ENCODE measurements at places on chromosomes 11 and 22.

GRCh38 chr11:108786281-108786990 lies 121.6 kb downstream of the DDX10 start:
- DNase-seq = no peak

DNA sequence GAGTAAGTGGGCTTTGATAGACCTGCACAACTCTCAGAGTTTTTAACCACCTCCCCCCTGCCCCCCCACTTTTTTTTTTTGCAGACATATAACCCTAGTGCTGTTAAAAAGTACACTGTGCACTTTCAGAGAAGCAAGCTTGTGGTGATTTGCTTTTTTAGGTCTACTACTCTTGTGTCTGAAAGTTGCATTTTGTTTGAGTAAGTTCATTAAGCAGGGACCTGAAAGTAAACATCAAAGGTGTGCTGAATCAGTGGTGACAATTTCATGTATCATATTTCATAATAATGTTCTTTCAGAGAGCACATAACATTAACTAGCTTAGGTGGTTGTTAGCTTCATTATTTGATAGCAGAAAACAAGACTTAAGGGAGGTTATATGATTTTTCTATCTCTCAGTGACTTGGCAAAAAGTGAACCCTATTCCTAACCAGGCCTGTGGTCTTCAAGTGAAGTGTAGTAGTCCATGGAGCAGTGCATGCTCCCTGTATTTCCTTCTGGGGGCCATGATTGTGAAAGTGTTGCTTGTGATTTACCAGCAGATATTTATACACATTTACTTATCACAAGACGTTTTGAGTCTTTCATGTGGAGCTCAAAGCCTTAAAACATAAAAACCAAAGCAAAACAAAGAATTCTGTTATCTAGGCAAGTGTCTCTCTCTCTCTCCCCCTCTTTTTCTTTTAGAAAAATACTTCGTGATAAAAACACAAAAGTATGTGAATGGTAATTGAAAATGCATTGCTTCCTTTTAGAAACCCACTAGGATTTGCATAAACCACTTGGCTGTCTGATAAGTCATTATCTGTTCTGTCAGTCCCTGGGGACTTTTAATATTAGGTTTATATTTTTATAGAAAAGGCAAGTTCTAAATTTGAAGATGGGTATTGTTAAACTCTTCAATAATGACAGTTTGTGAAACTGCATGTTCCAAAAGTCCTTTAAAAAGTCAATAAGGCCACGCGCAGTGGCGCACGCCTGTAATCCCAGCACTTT lies 7.5 kb upstream of the RAG2 start:
- DNase-seq = no peak

GRCh38 chr11:61095021-61095420 lies 7.3 kb upstream of the CD5 start:
- DNase-seq = no peak

GRCh38 chr11:24357620-24358410 lies 139.0 kb upstream of the LUZP2 start:
- no peak for DNase-seq

DNA sequence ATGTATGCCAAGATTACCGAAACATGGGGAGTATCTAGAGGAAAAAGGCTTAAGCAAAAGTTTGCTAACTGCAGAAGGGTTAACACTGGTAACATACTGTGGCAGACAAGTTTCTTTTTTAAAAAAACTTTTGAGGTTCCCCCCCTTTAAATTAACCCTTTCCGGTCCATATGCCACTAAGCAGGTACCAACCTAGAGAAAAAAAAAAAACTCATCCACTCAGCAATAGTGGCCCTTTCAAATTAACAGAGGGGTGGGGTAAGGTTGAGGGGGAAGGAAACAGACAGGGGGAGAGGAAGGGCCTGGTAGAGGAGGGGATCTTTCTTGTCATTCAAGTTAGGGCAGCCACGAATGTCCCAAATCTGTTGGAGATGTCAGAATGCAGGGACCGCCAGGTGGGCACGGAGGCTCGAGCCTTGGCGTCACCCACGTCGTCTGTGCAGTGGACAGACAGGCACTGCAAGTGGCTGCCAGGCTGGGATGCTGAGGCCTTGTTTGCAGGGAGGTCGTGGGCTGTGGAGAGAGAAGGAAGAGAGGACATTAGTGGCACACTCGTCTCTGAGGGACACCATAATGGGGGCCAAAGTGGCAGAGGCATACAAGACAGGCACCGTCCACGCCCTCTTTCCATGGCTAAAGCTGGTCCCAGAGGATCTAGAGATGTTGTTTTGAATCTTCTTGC lies 50.8 kb downstream of the MN1 start:
- DNase-seq = no peak

- DNase-seq = no peak
These were observed 13.7 kb downstream of the ARAP1 start for GRCh38 chr11:72738199-72739141.

DNA sequence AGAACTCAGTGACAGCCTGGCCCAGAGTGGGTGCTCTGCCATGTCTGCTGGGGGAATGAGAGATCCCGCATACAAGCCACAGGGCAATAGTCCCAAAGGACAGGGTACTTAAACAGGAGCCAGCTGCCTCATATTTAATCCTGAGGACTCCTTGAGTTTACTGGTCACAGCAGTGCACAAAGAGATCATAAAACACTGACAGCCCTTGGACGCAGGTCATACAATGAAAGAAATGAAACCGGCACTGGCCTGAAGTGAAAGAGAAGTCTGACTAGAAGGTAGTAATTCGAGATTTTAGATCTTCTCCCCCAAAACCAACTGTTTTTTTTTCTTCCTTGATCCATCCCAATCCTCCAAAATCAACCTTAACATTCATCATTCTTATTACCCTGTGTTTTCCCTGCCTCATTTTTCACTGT lies 299.8 kb upstream of the SYN3 start:
- DNase-seq = no peak

DNA sequence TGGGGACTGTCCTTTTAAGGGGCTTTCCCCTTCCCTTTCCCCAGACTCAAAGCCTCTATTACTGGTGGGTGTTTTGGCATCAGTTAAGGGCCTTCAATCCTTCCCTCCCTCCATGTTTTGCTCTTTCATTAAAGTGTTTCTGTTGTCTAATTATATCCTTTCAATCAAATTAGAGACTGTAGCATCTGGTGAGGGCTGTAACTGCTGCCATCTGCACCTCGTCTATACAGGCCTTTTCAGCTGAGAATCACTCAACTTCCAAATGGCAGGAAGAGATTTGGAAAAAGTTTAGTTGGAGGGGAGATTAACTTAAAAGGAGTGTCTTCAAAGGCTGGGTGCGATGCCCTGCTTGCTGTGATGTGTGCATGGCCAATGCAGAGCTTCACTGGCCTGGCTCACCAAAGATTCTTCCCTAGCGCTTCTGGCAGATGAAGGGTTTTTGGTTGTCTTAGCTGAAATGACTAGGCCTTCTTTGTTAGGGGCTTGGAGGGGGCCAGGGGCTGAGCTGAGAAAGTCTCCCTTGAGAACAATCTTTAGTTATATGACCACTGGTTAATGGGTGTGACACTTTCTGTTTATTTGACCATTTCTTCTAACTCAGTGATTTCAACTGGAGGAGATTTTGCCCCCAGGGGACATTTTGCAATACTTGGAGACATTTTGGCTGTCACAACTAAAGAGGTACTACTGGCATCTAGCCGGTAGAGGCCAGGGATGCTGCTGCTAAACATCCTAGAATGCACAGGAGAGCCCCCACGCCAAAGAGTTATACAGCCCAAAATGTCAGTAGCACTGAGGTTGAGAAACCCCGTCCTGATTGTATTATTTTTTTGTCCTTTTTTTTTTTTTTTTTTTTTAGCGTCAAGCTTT lies 7.5 kb downstream of the KREMEN1 start:
- no peak for DNase-seq

GRCh38 chr22:23767673-23768548 lies at the start of gene CHCHD10:
CHCHD10 (minus strand) TSS chr22:23767972; CDS start chr22:23767874, 98 bp downstream.
- DNase-seq = peak; percentile 42

DNA sequence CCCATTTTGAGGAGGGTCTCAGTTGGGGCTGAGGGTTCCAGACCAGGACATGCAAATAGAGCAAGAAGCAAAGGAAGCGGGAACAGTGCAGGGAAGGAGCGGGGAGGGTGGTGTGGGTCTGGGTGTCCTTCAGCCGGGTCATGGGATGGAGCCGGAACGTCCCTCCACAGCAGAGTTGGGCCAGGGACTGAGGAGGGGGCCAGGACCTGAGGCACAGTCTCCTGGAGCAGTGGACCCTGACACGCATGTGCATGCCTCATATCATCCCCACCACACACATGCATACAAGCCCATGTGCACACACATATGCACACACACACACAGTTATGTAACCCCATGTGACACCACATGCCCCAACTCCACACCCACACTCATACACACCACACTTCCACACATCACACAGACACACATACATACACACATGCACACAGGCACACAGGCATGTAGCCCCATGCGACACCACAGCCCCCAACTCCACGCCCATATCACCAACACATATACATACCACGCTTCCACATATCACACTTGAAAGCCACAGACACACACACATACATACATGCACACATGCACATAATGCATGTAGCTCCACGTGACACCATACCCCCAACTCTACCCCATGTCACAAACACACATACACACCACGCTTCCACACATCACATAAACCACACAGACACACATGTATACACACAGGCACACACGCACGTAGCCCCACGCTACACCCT lies 1026.6 kb downstream of the BRD1 start:
- no peak for DNase-seq

GRCh38 chr11:79481795-79482194 lies 41.0 kb upstream of the TENM4 start:
- DNase-seq = no peak

DNA sequence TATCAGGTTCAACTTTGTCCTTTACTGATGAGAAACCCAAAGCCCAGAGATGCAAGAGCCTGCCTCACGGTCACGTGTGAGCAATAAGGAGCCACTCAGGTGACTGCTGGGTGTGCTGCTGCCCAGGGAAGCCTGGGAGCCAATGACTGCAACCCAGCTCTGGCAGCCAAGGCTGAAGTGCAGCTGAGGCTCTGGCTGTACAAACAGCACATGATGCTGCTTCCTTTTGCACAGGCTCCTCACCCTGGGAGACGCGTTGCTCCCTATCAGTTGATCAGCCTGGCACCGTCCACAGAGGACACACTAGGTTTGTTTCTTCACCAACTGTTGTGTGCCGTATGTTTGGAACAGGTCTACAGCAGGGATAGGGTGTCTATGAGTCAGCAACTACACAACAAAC lies 168.7 kb downstream of the EFCAB6 start:
- peak; percentile 36 for DNase-seq

DNA sequence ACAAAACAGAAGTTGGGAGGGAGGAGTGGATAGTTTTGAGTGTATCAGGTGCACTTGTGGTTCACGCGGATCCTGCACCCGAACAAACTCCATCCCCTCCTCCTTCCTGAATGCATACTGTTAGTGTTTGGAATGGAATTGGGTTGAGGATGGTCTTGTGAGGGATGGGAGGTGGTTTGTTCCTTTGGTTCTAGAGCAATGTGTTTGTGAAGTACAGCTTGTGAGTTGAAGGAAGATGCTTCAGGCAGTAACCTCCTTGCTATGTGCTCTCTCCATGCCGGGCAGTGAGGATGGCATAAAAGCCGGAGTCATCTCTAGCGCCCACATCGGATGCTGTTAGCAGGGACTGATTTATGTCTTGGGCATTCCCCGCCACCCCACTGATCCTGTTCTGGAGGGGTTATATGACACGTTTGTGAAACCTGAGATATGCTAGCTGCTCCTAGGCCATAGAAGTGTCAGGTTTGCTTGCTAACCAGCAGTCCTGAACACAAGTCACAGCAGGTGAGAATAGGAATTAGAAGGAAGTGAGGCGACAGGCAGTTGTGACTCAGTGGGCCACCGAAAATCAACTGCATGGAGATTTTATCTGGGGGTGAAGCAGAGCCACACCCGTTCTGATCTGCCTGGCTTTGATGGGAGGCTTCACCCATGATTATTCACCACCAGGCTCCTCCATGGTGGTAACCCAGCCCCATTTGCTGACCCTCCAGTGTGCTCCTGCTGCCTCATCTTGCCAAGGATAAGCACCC lies 2.2 kb downstream of the BCR start:
- DNase-seq = no peak

- no peak for DNase-seq
These were observed 3.8 kb upstream of the QSER1 start for GRCh38 chr11:32888805-32889204.

GRCh38 chr22:24146194-24146616 lies 35.1 kb upstream of the SUSD2 start:
- peak; percentile 70 for DNase-seq

DNA sequence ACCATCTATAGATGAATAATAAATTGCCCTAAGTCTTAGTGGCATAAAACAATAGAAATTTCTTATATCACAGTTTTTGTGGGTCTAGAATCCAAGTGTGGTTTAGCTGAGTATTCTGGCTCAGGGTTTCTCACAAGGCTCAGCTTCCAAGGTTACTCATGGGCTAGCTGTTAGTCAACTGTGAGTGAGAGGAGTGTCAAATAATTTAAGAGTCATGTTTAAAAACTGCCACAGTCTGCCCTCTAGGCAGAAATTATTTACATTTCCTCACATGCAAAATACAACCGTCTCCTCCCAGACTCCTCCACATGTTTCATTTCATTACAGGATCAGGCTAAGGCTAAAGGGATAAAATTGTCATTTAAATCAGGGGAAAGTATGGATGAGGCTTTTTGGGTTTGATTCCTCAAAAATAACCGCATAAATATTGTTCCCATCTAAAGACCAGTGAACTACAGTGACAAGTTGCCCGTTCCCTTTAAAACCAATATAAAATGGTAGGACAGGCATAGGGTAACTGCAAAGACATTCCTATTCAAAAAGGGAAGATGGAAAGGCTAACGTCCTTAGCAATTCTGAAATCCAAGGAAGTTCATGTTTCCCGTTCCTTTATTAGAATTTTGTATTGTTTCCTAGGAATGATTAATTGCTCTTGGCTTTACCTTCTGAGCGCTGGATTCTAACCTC lies 324.3 kb downstream of the DYNC2H1 start:
- DNase-seq = no peak

- no peak for DNase-seq
These were observed 54.8 kb downstream of the NAT10 start for GRCh38 chr11:34160049-34160721.

DNA sequence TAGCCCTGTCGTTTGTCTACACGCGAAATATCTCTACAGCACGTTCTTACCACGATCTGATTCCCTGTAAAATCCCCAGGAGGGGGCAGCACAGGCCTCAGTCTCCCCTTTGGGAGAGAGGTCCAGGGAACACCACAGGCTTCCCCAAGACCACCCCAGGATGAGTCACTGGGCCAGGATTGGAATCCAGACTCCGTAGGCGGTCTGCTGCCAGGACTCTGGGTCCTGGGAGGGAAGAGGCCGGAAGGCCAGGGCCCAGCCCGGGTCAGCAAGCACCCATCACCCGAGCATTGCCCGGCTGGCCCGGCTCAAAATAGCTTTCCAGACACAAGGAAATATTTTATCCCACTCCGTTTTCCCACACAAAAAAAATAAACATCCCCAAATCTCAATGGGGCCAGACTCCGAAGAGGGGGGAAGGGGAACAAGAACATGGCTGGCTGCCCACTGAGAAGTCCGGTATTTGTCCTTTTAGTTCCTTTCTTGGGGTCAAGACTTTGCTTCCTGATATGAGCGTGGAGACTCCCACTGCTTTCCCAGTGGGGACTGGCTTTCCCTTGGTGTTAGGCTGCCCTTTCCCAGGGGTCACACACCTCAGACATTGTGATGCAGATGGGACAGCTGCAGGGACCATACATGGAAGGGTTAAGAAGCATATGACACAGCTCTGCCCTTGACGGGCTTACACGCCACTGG lies 91.3 kb downstream of the LRRC32 start:
- DNase-seq = no peak
